CD8-positive, alpha-beta memory T cell (primary cell): ENCODE measurements at places on chromosomes 16 and 17.
A peak's percentile ranks its signal among the peaks of the same experiment; 100 is the strongest.

- no peak for DNase-seq
These were observed 402.2 kb upstream of the SALL1 start for GRCh38 chr16:51553314-51553713.

GRCh38 chr17:31051506-31051905, 43.3 kb upstream of the NF1 start:
- no peak for DNase-seq

DNA sequence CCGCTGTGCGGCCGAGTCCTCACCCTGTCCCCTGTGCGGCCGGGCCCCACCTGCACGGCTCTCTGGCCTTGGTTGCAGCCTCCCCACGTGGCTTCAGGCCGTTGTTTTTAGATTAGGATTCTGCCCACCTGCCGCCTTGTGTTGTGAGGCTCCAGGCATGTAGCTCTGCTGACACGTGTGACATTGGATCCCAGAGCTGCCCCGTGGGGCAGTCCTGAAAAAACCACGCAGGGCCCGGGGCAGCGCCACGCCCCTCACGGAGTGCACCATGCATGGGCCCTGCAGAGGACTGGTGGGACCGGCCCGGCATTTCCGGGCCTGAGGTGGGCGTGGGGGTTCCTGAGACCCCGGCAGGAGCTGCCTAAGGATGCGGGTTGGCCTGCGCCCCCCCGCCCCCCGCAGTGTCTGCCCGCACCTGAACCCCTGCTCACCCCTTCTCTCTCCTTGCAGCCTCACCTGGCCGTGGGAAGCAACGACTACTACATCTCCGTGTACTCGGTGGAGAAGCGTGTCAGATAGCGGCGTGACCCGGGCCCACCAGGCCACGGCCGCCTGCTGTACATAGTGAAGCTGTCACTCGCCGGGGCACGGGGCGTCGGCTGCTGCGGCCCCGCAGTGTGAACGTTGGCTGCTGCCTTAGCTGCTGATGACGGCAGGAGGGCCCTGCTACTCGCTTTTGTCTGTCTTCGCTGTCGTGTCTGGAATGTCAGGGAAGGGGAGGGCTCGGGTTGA, 27.7 kb upstream of the CHMP6 start:
- no peak for DNase-seq

- no peak for DNase-seq
These were observed 29.3 kb downstream of the WSCD1 start for GRCh38 chr17:6099492-6099891.

- no peak for DNase-seq
These were observed 34.9 kb downstream of the USP31 start for GRCh38 chr16:23114131-23114904.

DNA sequence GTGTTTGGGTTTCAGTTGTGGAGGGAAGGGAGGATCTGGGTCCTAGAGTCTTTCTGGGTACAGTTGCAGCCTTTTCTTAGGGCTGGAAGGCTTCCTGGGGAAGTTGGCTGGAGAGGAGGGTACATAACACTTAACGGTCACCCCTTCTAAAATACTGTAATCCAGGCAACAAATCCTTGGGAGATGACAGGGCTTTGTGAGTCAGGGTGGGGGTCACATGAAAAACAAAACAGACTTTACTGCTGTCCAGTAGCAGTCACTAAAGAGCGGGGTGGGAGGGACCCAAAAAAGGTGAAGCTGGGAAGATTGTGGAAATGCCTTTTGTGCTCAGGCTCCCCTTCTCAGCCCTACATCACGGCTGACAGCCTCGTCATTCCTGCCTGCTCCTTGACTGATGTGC, 6.3 kb downstream of the SAP30BP start:
- no peak for DNase-seq

DNA sequence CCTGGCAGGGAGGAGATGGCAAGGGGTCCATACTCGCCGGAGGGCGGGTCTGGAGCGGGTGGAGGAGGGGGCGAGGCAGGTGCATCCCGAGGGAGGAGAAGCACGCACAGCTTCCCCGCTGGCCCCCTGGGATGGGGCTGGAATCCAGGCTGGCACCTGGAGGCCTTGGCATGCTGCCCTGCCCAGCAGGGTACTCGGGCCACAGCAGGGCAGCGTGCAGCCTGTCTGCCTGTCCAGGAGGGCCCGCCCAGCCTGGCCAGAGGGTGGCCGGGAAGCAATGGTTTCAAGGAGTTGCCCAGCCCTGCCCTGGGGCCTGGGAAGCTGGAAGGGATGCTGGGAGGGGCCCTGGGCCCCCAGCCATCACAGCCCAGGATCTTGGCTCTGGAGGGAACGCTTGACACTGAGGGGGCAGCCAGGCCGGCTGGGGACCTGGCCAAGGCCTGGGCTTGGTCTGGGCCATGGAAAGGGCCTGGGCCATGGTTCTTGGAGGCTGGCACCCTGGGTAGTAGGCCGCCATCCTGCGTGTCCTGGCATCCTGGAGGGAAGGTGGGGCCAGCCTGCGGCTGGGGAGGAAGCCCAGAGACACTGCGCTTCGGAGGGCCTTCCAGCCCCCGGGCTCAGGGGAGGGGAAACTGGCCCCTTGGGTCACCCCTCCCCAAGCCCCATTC, 1.1 kb downstream of the GLIS2 start:
- DNase-seq = no peak

DNA sequence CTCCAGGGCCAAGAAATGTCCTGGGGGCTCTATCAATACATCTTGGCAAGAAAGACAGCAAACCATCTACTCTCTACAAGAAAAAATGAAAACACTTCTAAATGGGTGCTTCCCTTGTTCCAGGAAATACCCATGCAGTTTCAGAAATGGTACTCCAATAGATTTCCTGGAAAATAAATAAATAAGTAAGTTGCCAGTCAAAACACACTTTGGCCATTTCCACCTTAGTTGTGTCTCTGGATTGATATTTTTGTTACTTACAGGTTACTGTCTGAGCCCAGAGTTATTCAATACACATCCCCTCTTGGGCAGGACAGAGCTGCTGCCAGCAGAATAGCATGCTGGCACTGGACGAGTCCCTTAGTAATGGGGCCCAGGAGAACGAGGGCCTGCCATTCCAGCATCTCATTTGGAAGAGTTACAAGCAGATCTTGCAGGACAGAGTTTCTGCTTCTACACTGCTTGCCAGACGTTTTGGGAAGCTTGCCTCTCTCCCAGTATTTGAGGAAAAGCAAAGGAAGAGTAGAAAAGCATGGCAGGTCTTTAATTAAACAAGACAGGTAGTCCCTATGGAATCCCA, 100.5 kb downstream of the SMG6 start:
- no peak for DNase-seq

DNA sequence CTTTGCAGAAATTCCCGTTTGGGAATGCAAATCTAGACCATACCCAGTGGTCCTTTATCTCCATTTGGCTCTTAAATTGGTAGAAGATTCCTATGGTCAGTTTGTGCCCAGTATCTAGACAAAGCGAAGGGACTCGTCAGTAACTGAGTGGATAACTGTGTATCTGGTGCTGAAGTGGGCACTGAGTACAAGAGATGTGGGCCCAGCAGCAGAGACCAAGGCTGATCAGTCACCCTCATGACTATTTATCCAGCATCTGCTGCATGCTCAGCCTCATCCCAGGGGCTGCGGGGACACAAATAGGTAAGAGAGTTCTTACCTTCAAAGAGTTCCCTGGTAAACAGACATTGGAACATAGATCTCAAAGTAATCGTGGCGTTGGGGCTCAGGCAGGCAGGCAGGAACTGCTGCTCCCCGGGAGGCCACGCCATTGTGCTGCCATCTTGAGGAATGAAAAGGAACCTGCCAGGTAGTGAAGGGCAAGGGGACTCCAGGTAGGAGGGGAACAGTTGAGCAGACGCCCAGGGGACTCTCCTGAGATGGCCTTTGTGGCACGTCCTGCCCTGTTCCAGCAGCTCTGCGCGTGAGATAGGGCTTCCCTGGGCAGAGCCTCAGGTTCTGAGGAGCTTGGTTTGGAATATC, 10.3 kb downstream of the NT5M start:
- DNase-seq = peak; percentile 71

DNA sequence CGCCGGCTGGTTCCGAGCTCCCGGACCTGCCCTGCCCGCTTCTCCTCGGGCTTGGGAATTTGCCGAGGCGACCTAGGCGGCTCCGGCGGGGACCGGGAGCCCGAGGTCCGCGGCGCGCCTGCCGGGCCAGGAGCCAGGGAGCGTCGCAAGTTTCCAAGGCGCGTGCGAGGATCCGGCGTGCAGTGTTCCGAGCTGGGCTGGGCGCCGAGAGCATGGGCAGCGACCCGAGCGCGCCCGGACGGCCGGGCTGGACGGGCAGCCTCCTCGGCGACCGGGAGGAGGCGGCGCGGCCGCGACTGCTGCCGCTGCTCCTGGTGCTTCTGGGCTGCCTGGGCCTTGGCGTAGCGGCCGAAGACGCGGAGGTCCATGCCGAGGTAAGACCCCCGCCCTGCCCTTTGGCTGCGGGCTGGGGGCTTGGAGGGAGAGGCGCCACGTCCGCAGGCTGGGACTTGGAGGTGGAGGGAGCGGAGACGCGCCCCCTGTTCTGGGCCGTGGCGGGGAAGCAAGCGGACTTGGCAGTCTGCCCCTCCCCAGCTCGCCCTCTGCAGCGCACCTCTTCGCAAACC, 668 bp downstream of the MMP15 start:
- no peak for DNase-seq

DNA sequence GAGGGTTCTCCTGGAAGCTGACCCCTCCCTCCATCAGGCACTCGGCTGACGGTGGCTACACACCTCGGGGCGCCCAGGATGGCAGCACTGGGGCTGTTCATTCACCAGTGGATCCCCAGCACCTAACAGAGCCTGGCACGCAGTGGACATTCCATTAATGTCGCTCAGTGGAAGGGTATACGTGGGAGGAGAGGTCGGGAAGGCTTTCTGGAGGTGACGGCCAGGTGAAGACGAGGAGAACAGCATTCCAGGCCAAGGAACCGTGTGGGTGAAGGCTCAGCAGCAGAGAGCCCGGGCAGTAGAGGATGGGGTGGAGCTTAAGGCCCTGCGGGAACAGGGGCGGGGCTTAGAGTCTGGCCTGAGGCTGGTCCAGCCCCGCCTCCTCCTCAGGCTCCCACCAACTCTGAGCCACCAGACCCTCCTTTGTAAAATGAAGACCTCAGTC, 2.5 kb upstream of the HS3ST6 start:
- no peak for DNase-seq

DNA sequence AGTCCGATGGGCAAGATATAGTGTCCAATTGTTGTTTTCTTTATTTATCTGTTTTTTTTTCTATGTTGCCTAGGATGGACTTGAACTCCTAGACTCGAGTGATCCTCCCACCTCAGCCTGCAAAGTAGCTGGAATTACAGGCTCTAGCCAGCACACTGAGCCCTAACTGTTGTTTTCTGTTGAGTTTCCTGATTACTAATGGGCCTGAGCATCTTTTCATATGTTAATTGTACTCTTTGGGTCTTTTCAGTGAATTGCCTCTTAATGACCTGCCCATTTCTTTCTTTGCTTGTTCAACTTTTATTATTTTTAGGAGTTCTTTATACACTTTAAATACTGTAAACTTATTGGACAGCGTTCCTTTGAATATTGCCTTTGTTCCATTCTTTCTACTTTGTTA, 213.0 kb downstream of the HS3ST3B1 start:
- no peak for DNase-seq

DNA sequence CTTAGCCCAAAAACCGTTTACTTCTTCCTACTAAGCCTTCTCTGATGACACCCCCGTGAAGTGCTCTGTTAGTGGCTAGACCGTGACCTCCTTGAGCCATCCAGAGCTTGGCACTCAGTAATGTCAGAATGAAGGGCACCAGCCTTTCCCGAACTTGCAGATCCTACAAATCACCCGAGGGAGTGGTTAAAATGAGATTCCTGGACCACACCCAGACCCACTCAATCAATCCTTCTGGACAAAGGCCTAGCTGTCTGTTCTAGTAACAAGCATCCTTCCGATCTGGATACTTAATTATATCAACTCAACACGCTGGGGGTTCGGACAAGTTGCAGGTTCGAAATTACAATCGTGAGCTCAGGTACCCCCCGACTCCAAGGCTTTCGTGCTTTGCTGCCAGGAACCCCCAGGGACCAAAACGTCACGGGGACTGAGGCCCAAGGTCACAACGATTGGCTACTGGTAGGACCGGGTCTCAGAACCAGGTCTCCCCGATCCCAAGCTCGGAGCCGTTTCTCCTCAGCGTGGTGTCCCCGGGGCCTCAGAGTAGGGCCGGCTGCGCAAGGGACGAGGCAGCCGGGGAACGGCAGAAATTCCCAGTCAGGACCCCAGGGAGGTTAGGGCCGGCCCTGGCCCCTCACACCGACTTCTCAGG, 527 bp downstream of the CIAPIN1 start:
- peak; percentile 12 for DNase-seq

DNA sequence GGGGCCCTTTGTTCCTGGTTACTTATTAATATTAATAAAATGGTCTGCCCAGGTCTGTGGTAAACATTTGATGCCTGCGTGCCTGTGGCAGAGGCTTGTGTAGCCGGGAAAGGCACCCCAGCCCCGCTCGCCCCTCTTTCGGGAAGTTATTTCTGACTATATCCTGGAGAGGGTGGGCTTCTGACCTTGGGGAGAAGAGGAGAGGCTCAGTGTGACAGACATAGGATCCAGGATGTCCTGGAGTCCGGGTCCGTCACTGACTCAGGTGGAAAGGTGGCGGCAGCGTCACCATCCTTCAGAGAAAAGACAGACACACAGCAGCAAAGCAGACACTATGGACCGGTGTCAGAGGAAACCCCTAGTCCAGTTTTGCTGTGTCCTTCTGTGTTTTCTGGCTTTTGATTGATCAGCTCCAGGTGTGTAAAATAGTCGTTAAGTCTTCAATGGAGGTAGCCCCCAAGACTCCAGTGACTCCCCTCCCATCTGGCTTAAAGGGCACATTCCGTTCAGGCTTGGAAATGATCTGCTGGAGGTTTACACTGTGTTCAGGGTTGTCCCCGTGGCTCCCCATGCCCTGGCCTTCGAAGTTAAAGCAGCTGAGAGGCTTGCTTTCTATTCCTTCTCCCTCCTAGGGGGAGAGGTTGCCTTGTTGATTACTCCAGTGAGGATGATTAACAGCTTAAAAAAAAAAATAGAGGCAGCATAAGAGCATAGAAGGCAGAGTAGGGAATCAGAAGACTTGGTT, 81.6 kb downstream of the CCDC182 start:
- DNase-seq = no peak

GRCh38 chr17:63240106-63240505, 206.0 kb downstream of the CYB561 start:
- no peak for DNase-seq

GRCh38 chr17:1577182-1577581, 14.6 kb upstream of the PITPNA start:
- no peak for DNase-seq

- DNase-seq = no peak
These were observed 11.5 kb upstream of the CNGB1 start for GRCh38 chr16:57982385-57982784.

DNA sequence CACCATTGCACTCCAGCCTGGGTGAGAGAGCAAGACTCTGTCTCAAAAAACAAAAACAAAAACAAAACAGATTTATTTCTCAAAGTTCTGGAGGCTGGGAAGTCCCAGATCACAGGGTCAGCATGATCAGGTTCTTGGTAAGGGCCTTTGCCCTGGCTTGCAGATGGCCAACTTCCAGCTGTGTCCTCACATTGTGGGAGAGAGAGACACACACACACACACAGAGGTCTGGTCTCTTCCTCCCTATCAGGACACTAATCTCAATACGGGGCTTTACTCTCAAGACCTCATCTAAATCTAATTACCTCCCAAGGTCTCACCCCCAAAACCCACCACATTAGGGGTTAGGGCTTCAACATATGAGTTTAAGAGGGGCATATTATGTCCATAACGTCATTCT, 26.4 kb upstream of the TAOK1 start:
- no peak for DNase-seq

GRCh38 chr16:89219365-89219764, 1.9 kb downstream of the ZNF778 start:
- DNase-seq = no peak
